ENCODE measurements at places on chromosomes 2 and 18. TPM values are rescaled to one million over a fixed set of nuclear protein-coding genes. Genes with fewer than 3 reads are reported as not detected.

The OSR1 gene
- total RNA-seq: 1.8 TPM

The AQP12B gene
- total RNA-seq: not detected

The FHOD3 gene
- total RNA-seq: 0.15 TPM

The SERPINB7 gene
- not detected for total RNA-seq

The NEU4 gene
- total RNA-seq: 6.8 TPM

The CTDSP1 gene
- 69.9 TPM for total RNA-seq

The DOK6 gene
- 0.47 TPM for total RNA-seq

The RSAD2 gene
- not detected for total RNA-seq

The ST3GAL5 gene
- total RNA-seq: 110 TPM

The TMEFF2 gene
- 5.0 TPM for total RNA-seq

The CPLX4 gene
- total RNA-seq: not detected

The SH2D6 gene
- 0.77 TPM for total RNA-seq

The ASPRV1 gene
- 0.95 TPM for total RNA-seq

The ZNF892 gene
- total RNA-seq: 6.8 TPM

The FBXO36 gene
- total RNA-seq: 0.13 TPM

The TCF7L1 gene
- 8.5 TPM for total RNA-seq

The MLPH gene
- not detected for total RNA-seq

The CAPN14 gene
- total RNA-seq: not detected

The ACKR3 gene
- 87.5 TPM for total RNA-seq

The RBKS gene
- total RNA-seq: 0.51 TPM

The ITGA4 gene
- 22.7 TPM for total RNA-seq

The HRH4 gene
- not detected for total RNA-seq

The KCNG3 gene
- 0.03 TPM for total RNA-seq

The RUFY4 gene
- total RNA-seq: not detected

The IL1RL1 gene
- not detected for total RNA-seq

The SRD5A2 gene
- not detected for total RNA-seq

The MAB21L4 gene
- total RNA-seq: 1.0 TPM
